ENCODE measurements at places on chromosomes 5 and 9.

GRCh38 chr5:135821061-135821801 is 13.2 kb upstream of the SLC25A48 start:
- no peak for DNase-seq

DNA sequence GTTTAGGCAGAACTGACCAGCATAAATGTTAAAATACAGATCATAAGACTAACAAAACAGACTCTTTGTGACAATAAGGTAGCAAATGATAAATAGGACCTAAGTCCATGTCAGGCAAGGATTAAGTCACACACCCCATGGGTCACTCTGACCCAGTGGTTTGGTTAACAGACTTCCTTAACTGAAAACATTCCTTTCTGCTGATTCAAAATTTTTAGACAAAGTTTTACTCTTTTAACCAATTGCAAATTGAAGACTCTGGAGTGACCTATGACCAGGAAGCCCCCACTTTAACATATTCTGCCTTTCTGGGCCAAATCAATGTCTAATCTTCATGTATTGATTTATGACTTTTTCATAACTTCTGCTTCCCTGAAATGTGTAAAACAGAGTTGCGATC is 4.9 kb upstream of the NXNL2 start:
- DNase-seq = peak; percentile 26

GRCh38 chr5:65481171-65481581 is 544 bp downstream of the ADAMTS6 start:
- DNase-seq = no peak

DNA sequence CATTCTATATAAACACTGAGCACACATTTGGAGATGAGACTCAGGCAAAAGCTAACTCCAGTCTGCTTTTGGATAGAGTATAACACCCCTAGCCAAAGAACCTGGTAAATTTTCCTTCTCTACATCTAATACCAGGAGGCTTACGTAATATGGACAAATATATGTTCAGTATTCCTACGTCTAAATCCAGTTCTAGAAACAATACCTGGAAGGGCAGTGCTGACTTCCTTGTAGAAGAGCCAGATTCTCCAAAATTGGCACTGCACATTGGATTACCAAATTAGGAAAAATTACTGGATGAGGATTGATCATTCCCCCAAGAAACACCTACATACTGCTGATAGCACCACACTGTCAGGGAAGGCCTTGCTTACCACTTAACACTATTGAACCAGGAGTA is 247.4 kb downstream of the SAXO1 start:
- no peak for DNase-seq

GRCh38 chr9:104386425-104387069 is 117.5 kb upstream of the OR13F1 start:
- peak; percentile 23 for DNase-seq

DNA sequence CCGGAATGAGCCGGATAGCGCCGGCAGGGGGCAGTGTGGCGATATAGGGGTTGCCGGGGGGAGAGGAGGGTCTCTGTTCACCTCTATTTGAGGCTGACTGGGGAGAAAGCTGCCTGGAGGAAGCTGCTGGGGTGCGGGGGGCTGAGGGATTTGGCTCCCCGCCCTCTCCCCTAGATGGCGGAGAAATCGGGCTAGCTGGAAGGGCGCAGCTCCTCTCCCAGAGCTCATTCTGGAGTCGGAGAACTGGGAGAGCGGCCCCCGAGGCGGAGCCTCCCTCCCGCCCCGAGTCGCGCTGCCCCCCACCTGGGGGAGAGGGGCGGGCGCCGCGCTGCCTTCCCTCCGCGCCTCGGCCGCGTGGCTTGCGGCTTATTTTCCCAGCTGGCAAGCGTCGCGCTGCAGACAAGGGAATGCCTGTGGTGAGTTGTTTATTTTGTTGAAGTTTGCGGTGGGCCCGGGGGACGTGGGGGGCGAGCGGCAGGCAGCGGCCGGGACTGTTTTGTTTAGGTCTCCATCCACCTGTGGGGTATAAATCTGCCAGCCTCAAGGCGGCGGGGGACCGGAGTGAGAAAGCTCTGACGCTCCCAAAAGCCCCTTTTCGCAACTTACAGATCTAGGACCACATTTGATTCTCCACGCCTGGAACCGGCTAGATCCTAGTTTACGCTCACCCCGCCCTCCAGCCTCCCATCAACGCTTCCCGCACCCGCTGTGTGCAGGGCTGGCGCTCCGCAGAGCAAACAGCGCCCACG is 4.1 kb upstream of the RGMB start:
- DNase-seq = peak; percentile 64

- DNase-seq = no peak
Measured at GRCh38 chr5:104178829-104179456, 616.4 kb upstream of the NUDT12 start.

- DNase-seq = no peak
Measured at GRCh38 chr5:146006470-146007190, 70.3 kb downstream of the SH3RF2 start.

DNA sequence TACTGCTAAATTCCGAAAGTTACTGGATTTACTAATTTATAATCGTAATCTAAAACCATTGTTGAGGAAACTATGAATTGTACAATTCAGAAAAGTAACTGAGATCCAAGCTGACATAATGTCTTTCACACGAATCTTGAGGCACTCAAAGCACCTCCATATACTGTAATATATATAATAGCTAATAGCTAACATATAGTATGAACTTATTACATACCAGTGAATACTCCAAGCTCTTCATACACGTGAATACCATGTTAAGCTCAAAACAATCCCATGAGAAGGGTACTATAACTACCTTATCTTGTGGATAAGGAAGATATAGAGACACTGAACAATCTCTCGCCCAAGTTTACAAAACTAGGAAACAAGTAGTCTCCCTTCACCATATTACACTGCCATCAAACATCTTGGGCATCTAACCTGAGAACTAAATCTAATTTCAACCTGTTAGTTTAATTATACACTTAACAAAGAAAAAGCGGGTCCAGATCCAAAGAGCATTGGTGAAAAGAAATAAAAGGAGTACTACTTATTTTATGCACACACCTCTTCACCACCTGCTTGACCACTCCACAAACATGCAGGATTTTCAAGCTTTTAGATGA is 1.0 kb downstream of the NUDCD2 start:
- DNase-seq = no peak

DNA sequence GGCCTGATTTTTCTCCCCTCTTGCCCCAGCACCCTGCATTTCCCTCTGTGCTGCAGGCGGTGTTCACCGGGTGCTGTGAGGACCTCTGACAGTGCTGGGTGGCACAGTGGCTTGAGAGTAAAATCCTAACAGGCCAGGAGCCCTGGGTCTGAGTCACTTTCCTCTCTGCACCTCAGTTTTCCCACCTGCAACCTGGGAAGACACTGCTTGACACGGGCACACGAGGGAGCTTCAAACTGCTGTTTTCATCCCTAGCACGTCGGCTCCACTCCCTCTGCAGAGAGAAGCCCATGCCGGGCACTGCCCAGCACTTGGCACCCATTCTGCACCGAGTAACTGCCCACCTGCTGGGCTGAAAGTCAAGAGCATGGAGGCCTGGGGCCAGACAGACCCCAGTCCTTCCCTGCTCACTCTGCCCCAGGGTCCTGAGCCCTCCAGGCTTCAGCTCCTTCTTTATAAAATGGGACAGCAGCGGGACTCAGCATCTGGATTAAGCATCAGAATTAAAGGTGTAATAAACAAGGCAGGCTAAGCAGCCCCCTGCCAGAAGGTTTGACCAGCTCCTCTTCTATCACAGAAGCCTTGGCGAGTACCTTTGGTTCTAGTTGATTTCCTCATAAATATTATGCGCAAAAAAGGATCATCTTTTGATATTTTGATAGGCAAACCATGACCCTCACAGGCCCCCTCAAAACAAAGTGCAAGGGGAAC is 5.2 kb downstream of the GFI1B start:
- DNase-seq = no peak

All from muscle of back (tissue), 13 donors.